ENCODE measurements at places on chromosomes 13 and 19.
A peak's percentile ranks its signal among the peaks of the same experiment; 100 is the strongest.

GRCh38 chr13:73162912-73163911 lies 104.4 kb downstream of the KLF5 start:
- DNase-seq, result no peak

DNA sequence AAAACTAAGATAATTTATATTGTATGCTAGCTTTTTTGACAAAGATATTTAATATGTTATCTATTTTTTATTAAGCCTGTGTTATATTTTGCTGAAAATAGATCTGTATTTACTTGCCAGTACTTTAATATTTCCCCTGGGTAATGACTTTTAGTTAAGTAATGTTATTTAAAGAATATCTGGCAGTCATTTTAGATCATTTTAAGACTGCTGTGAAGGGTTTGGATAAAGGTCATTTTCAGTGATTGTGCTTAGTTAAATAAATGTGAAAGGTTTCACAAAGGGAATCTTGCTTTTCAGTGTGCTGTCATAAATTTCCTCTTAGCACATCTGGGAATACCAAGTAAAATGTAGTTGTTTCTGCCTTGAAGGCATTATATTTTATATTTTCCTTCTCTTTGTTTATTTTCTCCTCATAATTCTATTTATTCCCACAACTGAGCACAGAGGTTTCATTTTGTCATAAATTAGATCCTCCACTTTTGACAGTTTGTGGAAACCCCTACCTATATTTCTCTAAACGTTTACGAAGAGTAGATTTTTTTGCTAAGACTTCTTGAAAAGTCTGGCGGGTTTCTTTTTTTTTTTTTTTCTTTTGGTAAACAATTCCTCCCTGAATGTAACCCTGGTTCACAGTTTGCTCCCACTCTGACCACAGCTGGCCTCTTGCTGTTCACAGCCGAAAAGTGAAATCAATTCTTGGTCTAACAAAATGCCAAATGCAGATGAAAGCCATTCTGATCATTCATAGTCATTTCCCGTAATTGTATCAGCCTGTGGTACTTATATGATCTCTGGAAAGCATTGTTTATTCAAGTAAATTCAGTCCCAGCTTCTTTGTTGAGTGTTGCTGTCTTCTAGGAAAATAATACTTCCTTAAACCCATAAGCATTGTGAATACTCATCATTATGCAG lies 87.8 kb downstream of the MAB21L1 start:
- no peak for DNase-seq

DNA sequence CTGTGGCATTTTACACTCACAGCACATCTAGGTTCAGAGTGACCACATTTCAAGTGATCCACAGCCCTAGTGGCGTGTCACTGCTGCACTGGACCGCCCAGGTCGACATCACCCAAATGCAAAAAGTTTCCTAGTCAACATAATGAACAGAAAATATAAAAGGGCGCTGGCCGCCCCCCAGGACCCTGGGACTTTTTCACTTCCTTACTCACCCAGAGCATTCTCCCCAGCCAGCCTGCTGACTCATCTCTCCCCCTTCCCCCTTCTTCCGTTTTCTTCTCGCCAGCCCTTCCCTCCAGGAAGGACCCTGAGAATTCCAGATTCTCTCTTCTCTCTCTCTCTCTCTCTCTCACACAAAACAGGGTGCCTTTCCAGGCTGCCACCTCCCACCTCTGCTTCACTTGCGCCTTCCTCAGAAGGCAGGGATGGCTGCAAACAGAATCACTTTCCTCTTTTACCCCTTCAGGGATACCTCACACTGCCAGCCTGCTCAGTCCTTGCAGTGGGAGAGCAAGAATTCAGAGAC lies 21.0 kb upstream of the GRWD1 start:
- DNase-seq, result no peak

GRCh38 chr13:91312324-91312723 lies 35.2 kb upstream of the MIR17HG start:
- no peak for DNase-seq

DNA sequence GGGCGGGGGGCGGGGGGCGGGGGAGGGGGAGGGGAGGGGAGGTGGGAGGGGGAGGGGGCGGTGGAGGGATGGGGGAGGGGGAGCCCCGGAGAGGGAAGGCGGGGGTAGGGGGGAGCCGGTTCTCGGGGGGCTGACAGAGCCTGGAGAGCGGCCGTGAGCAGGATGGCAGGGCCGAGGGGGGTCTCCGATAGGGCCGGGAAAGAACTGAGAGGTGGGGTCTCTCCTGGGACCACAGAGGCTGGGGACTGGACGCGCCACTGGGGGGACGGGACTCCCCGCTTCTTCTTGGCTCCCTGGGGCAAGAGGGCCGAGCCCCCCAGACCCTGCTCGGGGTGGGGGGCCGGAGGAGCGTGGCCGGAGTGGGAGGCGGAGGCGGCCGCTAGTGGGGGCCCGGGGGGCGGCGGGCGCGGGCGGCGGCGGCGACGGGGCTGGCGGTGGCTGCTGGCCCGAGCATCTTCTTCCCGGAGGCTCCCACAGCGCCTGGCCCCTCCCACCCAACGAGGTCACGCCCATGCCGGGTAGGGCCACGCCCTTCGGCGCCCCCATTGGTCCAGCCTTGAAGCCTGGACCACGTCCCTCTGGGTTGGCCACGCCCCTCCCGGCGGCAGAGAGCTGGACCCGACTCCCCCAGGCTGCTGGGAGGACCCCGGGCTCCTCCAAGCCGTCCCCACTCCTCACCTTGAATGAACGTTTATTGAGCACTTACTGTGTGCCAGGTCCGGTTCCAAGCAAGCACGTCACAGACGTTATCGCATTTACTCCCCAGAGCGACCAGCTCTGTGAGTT lies at the start of gene NOVA2:
Gene NOVA2 (minus strand): TSS at position 313 of the 786 bp plus-strand sequence. CDS start 514 bp downstream, outside the sequence.
- peak; percentile 55 for DNase-seq

- DNase-seq, result no peak
Observed at GRCh38 chr13:31903111-31903815, 128.3 kb upstream of the FRY start.

- DNase-seq, result no peak
Observed at GRCh38 chr19:14350302-14350701, 30.9 kb upstream of the ADGRE5 start.

- no peak for DNase-seq
Observed at GRCh38 chr19:29239213-29239776, 26.3 kb upstream of the UQCRFS1 start.

DNA sequence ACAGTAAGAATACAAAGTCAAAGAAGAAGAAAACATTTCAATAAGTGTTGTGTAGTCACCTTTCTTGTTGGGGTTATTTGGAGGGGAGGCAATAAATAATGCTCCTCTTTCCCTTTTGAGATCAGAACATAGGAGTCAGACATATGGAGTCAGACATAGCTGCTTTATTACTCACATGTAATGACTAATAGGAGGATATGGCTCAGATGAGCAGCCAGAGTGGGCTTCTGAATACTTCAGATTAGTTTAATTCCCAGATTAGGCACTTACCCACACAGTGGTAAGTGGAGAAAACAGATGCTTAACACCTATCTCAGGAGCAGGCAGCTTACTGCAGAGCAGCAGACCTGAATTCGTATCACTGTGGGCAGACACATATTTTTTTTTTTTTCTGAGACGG lies 31.7 kb upstream of the C1QTNF9B start:
- DNase-seq, result no peak

GRCh38 chr19:3968556-3969434 lies 2.1 kb downstream of the DAPK3 start:
- no peak for DNase-seq
